A172 (cell line): ENCODE measurements at places on chromosomes 2 and 18.

DNA sequence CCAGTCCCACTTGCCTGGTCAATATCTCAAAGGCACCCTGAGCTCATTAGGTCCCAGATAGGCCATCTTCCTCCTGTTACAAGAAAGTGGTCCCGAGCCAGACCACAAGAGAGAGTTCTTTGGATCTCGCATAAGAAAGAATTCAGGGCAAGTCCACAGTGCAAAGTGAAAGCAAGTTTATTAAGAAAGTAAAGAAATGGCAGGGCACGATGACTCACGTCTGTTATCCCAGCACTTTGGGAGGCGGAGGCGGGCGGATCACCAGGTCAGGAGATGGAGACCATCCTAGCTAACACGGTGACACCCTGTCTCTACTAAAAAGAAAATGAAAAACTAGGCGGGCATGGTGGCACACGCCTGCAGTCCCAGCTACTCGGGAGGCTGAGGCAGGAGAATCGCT is 10.8 kb upstream of the SMAD7 start:
- no peak for DNase-seq

DNA sequence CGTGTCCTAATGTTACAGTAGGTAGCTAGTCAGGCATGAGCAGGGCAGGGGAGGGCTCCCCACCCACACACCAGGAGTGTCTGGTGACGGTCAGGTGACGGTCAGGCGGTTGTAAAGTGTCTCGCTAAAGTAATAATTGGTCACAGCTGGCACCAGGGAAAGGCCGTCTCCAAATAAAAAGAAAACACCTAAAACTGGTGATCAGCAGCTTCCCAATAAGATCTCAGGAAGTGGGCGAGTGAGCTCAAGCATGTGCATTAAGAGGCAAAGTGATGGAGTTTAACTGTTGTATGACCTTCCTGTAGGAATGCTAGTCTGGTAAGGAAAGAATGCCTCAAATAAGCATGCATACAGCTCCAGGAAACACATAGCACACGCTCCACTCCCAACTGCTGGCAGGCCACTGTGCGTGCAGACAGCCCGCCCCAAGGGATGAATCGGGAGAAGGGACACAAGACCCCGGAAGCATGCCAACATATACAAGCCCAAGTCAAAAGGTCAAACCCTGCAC is 177.1 kb downstream of the RNF144A start:
- DNase-seq, result no peak

DNA sequence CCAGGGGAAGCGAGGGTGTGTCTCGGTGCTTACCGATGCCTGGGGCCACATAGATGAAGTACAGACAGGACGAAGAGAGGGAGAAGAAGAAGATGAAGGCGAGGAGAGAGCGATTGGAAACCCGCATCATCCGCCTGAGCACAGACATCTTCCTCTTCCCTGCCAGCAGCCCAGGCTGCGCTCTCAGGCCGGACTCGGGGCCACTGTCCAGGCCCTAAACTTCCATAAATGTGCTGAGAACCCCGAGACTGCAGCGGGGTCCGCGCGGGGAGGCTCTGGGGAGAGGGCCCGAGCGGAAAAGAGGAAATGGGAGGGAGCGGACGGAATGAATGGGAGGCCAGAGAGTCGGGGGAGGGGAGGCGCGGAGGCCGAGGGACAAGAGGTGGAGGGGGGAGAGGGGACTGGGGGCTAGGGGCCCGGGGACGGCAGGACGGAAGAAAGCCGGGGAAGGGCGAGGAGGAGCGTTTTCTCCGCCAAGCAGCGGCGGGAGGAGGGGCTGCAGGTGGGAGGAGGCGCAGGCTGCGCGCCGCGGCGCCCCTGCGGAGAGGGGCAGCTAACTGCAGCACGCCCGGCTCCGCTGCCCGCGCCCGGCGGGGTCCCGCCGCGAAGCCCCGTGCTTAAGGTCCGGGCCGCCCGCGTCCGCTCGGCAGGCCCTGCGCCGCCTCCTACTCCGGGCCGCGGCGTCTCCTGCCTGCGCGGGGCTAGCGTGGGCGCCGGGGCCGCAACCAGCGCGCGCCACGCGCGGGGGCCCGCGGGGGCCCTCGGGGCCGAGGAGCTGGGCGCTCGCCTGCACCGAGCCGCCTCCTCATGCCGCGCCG is at the start of gene B4GALT6:
B4GALT6 (minus strand) TSS at position 303 of the 818 bp plus-strand sequence; CDS start at position 148, 155 bp downstream.
- DNase-seq, result peak; percentile 48

GRCh38 chr2:44184106-44184505 is 15.4 kb downstream of the PPM1B start:
- DNase-seq, result no peak

DNA sequence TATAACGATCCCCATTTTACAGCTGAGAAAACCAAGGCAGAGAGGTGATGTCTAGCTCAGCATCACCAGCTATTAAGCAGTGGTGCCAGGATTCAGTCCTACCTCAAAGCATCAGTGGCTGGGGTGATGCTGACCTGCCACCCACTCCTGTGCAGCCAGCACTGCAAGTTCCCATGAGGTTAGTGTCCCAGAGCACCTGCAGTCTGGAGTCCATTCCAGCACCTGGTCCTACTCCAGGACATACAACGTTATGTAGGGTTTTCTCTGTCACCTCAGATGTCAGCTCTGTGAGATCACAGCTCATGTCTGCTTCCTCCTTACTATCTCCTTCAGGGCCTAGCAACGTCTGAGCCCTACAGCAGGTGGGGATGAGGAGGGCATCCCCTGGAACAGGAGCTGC is 328.0 kb upstream of the HS6ST1 start:
- DNase-seq, result no peak

DNA sequence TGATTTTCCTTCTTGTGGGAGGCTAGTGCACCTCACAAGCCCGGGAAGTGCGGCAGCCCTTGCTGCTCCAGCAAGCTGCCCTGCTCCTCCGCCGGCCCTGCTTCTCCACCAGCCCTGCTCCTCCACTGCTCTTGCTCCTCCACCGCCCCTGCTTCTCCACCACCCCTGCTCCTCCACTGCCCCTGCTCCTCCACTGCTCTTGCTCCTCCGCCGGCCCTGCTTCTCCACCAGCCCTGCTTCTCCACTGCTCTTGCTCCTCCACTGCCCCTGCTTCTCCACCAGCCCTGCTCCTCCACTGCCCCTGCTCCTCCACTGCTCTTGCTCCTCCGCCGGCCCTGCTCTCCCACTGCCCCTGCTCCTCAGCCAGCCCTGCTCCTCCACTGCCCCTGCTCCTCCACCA is 95.6 kb downstream of the NDUFA10 start:
- no peak for DNase-seq

GRCh38 chr2:65917986-65918385 is 485.6 kb upstream of the SPRED2 start:
- DNase-seq, result no peak

- peak; percentile 28 for DNase-seq
These were observed 144.3 kb downstream of the TFCP2L1 start for GRCh38 chr2:121140734-121141133.
